Astrocyte of the spinal cord (primary cell): ENCODE measurements at places on chromosomes 3 and 15.

DNA sequence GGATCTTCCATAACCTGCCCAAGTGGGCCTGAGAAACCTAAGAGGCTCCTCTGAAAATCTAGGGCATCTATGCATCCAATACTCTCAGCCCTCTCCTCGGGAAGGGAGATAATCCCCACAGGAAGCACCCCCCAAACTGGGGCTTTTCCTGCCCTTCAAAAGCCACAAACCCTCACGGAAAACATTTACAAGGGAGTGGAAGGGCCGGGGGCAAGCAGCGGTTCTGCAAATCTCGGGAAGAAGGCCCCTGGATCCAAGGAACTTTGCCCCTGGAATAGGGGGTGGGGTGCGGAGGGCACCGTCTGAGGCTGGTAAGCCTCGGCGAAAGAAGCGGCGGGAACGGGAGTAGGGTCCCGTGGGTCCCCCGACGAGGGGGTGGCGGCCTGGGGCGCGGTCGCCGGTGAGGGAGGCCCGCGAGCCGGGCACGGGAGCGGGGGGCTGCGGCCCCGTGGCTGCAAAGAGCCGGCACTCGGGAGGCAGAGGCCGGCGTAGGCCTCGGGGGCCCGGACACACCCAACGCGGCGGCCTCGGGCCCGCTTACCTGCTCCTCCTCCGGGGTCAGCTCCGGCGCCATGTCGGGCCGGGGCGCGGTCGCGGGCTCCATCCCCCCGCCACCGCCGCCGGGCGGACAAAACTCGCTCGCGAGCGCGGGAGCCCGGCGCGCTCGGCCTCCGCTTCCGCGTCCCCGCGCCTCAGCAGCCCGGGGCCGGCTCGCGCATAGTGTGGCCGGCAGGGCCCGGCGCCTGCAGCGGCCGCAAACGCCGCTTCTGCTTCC is 755 bp downstream of the PTPN9 start:
- DNase-seq, result no peak

DNA sequence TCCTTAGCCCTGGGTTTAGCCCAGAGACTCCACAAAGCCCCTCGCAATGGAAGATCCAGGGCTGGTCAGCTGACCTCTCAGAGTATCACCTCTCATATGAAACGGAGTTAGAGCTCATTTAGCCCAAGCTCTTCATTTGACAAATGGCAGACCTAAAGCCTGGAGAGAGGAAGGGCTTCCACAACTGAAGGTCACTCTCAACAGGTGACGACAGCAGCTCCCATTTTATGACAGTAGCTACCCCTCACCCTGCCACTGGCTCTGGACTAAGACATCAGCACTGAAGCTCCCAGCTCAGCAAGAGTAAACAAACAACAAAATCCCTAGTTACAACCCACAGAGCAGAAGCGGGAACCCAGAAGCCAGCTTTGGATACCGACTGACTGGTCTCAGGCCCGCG is 33.7 kb downstream of the TLE3 start:
- DNase-seq, result no peak

DNA sequence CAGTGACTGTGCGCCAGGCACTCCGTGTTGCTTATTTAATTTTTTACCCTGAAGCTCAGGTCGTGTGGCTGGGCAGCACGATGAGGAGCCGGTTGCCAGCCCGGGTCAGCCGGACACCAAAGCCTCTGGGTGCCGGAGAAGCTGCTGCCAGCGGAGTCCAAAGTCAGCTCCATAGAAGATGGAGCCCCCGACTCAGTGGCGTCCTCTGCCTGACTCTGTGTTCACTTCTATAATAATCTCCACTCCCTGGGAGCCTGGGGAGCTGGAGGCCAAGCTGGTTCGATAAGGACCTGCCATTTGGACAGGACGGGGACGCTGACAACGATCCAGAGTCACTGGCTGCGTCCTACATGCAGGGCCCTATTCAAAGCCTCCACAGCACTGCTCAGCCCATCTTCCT is 78.6 kb downstream of the VGLL4 start:
- DNase-seq, result no peak

DNA sequence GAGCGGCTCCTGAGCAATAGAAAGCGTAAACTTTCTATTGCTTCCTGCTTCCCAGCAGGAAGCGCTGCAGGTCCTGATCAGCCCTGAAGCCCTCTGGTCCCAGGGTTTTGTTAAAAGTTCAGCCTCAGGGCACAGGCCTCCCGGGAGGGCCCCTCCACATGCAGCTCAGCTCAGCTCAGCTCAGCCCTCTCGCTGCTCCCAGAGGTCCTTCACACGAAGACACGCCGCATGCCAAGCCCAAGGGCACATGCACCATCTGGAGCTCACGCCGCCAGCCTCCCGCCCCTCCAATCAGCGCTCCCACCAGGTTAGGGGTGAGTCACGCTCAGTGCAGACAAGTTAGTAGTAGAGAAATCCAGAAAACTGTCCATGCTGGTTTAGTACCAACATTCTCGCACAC is 12.7 kb downstream of the TKT start:
- peak; percentile 62 for DNase-seq

- DNase-seq, result peak; percentile 22
Measured at GRCh38 chr3:126900859-126901540, 81.9 kb upstream of the PLXNA1 start.

DNA sequence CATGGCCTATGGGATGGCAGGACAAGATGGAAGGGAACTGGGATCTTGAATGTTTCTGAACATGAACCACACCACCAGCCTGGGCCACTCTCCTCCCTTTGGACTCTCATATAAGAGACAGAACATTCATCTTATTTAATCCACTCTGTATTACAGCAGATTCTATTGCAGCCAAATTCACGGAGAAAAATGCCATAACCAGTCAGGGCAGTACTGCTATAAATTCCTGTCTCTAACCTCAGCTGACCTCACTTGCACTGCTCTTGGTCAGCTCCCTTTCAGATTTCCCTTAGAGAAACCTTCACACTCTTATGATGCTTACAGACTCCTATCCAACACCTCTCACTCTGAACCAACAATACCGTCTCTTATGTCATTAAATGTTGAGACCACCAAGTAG is 101.4 kb downstream of the RYK start:
- DNase-seq, result no peak
